ENCODE measurements at places on chromosomes 16 and 17.

DNA sequence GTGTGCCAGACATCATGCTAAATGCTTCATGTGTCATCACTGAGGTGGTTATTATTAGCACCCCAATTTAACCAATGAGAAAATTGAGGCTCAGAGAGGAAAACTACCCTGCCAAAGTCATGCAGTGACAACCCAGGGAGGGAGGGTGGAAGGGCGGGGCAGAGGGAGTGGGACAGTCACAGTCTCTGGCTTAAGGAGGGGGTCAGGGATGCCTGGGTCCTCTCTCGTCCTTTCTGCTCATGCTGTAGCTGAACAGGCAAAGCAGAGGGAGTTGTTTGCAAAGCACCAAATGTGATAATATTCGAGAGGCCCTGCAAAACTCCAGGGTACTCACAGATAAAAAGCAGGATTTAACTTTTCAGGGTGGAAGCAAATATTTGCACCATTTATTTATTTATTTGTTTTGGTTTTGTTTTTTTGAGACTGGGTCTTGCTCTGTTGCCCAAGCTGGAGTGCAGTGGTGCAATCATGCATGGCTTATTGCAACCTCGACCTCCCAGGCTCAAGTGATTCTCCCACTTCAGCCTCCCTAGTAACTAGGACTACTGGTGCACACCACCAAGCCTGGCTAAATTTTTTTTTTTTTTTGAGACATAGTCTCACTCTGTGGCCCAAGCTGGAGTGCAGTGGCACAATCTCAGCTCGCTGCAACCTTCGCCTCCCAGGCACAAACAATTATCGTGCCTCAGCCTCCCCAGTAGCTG is 47.9 kb upstream of the NKD1 start:
- DNase-seq = no peak

GRCh38 chr16:275786-276232 is at the start of gene RGS11:
Gene RGS11, minus strand, starts transcription at chr16:275944. Its CDS starts 33 bp downstream, at chr16:275911.
- no peak for DNase-seq

GRCh38 chr16:48481772-48482171 is 96.6 kb upstream of the SIAH1 start:
- no peak for DNase-seq

DNA sequence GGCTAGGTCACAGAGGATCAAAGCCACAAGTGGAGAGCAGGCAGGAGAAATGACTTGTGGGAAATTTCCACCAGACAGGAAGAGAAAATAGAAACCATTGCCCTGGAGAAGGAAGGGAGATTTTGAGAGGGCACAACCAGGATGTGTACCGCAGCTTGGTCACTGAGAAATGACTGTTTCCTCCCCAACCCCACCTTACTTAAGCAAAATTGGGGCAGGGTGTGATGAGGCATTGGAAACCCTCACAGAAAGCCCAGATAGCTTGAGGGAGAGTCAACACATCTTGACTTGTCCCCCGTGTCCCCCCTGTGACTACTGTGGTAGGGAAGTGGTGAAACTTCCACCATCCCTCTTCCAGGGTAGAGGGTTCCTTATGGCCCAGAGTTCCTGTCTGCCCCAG is 113.5 kb upstream of the FAM20A start:
- DNase-seq = no peak

- DNase-seq = no peak
Observed at GRCh38 chr16:85687651-85688471, 893 bp downstream of the GINS2 start.

DNA sequence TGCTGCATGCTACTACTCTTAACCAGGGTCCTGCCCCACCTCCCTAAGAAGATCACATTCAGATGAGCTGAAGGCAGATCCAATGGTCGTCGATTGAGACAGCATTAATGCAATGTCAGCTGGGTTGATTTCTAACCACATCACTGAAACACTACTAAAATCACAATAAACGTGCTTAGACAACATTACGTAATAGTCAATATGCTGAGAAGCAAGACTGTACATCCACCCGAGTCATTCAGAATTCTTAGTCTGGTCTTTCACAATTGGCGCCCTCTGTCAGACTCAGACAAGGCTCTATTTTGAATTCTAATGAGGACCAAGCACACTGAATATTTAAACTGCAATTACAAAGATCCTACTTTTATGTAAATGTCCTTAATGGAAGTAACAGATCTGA is 205.2 kb downstream of the STX8 start:
- no peak for DNase-seq

DNA sequence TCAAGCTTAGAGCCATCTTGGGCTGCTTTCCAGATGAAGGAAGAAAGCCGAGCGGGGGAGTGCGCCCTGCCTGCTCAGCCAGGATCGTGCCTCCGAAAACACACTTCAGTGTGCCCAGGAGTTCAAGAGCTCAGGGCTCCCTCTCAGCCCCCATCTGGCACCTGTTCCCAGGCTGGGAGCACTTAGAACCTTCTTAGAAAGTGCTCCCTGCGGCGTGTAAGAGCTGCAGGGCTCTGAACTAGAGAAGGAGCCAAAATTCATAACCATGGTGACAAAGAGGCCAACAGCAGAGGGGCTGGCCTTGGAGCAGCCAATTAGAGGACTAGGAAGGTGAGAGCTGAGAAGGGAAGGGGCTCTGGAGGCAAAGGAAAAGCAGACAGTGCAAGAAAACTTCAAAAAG is 59.0 kb upstream of the TNRC6C start:
- no peak for DNase-seq

- DNase-seq = peak; percentile 93
Observed at GRCh38 chr16:50547340-50548124, 664 bp upstream of the NKD1 start.

GRCh38 chr16:73071131-73071940 is 23.4 kb upstream of the ZFHX3 start:
- no peak for DNase-seq

DNA sequence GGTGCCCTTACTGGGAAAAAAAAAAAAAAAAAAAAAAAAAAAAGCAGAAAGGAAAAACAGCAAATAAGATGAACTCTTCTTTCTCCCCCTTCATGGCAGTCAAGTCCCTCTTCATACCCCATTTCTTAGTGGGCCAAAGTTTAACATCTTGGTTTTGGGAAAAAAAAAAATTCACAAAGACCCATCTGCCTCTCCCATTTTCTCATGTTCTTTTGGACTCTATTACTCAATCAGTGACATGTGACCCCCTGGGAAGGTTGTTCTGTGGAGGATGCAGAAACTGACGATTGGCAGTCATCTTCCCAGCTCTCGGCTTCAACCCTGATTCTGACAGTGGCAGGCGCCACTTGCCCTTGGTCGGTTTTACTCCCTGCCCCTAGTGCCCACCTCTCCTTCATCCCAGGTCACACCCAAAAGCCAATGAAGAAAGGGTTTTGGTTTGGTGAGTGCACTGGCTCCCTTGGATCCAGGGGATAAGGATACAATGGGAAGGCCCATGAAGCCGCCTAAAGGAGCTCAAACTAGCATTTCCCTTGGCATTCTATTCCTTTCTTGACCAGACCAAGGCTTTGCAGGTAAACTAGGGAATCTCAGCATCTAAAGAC is 60.7 kb upstream of the TBX2 start:
- DNase-seq = no peak

- no peak for DNase-seq
Observed at GRCh38 chr17:64491994-64492393, 4.9 kb downstream of the POLG2 start.

GRCh38 chr17:52419229-52419641 is 260.7 kb upstream of the CA10 start:
- DNase-seq = no peak

GRCh38 chr16:28491230-28491969 is 474 bp downstream of the CLN3 start:
- no peak for DNase-seq

DNA sequence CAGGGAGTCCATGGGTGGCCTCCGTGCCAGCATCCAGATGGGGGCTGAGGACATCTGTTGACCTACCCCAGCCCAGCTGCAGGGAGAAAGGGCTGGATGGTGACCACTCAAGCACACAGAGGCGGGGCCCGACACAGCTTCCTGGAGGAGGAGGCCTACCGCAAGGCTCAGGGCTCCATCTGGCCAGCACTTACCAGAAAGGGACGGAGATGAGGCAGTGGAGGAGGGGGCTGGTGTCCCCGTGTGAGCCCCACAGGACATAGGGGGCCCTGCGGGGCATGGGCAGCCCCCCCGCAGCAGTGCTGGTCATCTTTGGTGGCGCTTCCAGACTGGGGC is 147.5 kb upstream of the CIBAR2 start:
- DNase-seq = no peak

GRCh38 chr17:74819801-74820436 is 39.8 kb downstream of the GRIN2C start:
- DNase-seq = no peak

- DNase-seq = no peak
Observed at GRCh38 chr17:56177361-56177760, 24.1 kb downstream of the ANKFN1 start.

- no peak for DNase-seq
Observed at GRCh38 chr17:17595755-17596154, 4.2 kb upstream of the PEMT start.

DNA sequence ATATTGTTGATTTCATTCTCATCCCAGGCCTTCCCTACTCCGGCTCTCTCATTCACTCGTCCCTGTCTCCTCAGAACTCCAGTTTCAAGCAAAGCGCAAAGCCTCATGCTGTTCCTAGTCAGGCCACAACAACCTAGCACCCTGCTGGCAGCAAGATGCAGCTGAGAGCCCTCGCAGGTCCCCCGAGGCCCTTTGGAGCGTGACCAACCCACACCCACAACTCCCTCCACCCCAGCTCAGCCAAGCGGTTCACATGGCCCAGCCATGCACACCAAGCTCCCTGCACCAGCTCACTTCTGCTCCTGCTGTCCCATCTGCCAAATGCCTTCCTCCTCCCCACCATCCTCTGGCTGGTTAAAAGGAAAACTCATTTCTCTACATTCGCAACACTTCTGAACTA is 195.8 kb downstream of the IRX5 start:
- DNase-seq = no peak

- no peak for DNase-seq
Observed at GRCh38 chr17:61662741-61663140, 71.7 kb upstream of the NACA2 start.

- no peak for DNase-seq
Observed at GRCh38 chr17:68334393-68334792, 43.1 kb downstream of the ARSG start.

- DNase-seq = no peak
Observed at GRCh38 chr17:18185391-18185790, 1.8 kb downstream of the ALKBH5 start.

DNA sequence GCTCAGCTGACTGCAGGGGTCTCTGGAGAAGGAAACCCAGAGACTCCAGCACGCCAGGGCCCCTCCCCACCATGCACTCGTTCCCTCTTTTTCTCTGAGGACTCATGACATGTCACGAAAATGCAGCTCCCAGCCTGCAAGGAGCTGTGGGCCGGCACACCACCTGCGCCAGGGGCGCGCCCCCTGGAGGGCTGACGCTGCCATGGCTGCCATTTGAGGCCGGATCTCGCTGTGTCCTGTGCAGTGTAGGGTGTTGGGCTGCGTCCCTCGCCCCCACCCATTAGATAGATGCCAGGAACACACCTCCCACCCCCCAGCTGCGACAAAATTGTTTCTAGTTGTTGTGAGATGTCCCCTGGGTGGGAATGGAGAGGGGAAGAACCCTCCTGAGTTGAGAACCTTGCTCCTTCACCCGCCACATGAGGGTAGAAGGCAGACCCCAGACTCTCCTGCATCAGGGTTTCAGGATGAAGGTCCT is 8.2 kb downstream of the SYNGR2 start:
- DNase-seq = peak; percentile 64

GRCh38 chr16:85984947-85985451 is 86.0 kb downstream of the IRF8 start:
- no peak for DNase-seq

DNA sequence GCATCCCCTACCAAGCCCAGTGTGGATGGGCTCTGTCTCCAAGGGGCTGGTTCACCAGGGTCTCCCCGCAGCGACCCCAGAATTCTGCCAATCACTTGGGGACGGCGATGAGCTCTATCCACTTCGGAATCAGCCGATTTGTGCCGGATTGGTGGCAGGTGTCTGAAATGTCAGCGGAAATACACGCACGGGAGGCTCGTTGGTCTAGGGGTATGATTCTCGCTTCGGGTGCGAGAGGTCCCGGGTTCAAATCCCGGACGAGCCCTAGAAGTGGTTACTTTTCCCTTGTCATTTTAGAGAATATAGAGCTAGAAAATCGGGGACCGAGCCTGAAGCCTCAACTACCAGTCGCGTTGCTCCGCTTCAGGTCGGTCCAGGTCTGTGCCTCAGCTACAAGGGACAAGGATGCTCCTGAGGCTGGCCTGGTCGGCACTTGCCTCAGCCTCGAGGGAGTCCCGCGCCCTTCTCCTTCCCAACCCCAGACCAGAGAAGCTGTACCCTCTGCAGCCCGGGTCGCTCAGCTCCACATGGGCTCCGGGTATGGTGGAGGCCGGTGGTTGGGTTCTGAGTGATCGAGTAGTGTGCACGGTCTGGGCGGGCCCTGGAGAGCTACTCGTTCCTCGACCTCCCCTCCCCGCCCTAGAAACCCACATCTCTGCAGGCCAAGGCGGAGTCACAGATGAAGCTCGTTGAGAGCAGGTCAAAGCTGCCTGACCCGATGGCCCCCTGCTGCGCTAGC is 16.0 kb upstream of the OR1F1 start:
- no peak for DNase-seq

- no peak for DNase-seq
Observed at GRCh38 chr17:9195411-9195810, 174.1 kb downstream of the NTN1 start.

- DNase-seq = no peak
Observed at GRCh38 chr17:75987041-75987440, 8.0 kb downstream of the TEN1 start.

- no peak for DNase-seq
Observed at GRCh38 chr17:10793256-10793655, 10.6 kb downstream of the TMEM238L start.

All from CD8-positive, alpha-beta memory T cell (primary cell).